ENCODE measurements at places on chromosomes 3 and 15.

DNA sequence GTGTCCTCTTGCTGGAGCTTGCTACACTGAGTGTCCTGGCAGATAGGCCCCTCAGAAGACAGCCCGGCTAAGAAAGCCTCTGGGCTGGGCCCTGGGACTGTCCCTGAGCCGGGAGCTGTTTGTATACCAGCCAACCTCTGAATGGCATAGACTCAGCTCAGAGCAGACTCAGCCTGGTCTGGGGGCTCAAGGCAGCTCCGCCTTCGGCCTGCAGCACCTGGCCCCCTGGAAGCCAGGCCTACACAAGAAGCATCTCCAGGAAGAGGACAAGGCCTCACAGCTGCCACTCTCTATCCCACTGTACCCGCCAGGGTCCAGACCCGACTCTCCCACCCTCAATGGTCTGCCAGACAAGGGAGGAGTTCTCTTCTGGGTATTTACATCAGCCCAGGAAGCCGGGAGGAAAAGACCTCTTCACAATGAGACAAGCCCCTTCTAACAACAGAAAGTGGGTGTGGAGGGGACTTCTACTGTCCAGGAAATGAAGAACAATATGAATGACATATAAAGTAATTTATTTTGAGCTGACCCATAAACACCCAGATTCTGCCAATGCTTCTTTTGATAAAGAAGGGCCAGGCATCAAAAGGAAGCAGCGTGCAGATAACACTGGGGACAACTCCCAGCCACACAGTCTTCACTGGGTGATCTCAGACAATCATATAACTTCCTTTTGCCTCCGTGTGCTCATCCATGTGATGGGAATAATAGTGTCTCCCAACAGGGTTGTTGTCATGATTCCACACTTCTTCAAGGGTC, 110.2 kb downstream of the TPRA1 start:
- no peak for DNase-seq

- DNase-seq = no peak
Observed at GRCh38 chr3:186633481-186633880, 6.7 kb upstream of the FETUB start.

- DNase-seq = no peak
Observed at GRCh38 chr15:93141371-93141794, 52.4 kb upstream of the RGMA start.

DNA sequence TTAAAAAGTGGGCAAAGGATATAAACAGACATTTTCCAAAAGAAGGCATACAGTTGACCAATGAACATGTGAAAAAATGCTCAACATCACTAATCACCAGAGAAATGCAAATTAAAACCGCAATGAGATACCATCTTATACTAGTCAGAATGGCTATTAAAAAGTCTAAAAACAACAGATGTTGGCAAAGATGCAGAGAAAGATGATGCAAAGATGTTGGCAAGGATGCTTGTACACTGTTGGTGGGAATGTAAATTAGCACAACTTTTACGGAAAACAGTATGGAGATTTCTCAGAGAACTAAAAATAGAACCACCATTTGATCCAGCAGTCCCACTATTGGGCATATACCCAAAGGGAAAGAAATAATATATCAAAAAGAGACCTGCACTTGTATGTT, 53.5 kb downstream of the TLNRD1 start:
- no peak for DNase-seq

- no peak for DNase-seq
Observed at GRCh38 chr3:82505079-82505756, 743.8 kb upstream of the GBE1 start.

- no peak for DNase-seq
Observed at GRCh38 chr15:35208353-35208752, 123.3 kb upstream of the NANOGP8 start.

GRCh38 chr3:58082047-58082446, 73.8 kb downstream of the FLNB start:
- no peak for DNase-seq

DNA sequence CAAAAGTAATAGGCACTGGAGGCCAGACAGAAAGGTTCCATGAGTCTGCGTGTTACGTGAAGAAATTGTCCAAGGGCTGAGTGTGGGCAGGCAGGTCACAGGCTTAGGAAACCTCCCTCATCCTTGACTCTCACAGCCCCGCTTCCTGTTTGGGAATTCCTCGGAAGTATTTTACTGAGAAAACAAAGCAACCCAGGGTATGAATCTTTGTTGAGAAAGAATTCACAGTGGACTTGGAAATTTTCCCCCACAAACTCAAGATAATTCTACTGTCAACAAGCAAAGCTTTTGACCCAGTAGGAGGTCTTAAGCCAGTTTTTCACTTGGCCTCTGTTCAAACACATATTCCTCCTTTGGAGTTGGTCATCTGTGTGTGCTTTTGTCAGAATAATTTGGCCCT, 377.1 kb upstream of the TPM1 start:
- no peak for DNase-seq

- no peak for DNase-seq
Observed at GRCh38 chr3:124202754-124203153, 210.8 kb upstream of the ROPN1 start.

- no peak for DNase-seq
Observed at GRCh38 chr3:195451373-195452015, 8.7 kb upstream of the ACAP2 start.

GRCh38 chr3:177396733-177397132, 199.5 kb upstream of the TBL1XR1 start:
- DNase-seq = no peak

DNA sequence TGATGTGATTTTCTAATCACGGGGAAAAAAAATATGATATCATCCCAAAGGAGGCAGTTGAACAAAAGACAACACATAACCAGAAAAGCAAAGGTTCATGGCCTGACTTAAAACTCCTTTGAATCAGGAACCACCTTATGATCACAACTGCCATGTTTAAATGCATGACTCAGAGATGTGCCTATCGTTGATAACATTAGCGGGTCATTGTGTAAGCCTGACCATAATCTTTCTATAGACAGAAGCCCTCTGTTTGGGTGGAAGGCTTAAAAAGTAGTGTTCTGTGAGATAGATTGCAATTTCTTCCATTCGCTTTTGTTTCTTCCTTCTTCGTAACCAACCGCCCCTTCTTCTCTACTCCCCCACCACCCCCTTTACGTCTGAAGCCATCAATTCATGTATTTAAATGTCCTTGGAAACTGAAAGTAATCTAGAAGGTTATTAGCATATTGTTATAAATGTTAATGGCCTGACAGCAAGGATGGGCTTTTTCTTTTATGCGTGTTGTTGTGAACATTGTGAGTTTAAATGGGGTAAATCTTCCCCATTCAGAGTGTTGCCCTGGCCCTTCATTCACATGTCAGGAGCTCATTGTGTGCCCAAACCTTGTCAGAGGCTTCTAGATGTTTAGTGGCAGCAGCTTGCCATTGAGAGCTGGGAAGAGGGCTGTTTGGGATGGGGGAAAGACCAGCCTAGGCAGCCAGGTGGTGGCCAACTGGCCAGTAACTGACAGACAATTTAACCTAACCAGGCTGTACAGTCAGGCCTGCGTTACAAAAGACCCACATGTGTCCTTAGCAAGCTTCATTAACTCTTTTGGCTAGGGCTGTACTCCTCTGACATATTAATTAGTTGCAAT, 64.5 kb downstream of the EPHA3 start:
- no peak for DNase-seq

DNA sequence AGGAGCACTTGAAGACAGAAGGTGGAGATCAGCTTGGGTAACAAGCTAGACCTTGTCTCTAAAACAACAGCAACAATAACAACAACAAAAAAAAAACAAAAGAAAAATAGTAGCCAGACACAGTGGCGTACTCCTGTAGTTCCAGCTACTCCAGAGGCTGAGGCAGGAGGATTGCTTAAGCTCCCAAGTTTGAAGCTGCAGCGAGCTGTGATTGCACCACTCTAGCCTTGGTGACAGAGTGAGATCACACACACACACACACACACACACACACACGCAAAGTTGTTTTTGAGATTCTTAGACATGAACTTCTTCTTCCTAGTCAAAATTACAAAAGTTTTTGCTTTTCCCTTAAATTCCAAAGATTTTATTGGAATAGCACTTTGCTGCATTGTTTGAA, 93.0 kb upstream of the IGSF10 start:
- no peak for DNase-seq

- DNase-seq = no peak
Observed at GRCh38 chr3:37037352-37037751, 44.0 kb downstream of the MLH1 start.

DNA sequence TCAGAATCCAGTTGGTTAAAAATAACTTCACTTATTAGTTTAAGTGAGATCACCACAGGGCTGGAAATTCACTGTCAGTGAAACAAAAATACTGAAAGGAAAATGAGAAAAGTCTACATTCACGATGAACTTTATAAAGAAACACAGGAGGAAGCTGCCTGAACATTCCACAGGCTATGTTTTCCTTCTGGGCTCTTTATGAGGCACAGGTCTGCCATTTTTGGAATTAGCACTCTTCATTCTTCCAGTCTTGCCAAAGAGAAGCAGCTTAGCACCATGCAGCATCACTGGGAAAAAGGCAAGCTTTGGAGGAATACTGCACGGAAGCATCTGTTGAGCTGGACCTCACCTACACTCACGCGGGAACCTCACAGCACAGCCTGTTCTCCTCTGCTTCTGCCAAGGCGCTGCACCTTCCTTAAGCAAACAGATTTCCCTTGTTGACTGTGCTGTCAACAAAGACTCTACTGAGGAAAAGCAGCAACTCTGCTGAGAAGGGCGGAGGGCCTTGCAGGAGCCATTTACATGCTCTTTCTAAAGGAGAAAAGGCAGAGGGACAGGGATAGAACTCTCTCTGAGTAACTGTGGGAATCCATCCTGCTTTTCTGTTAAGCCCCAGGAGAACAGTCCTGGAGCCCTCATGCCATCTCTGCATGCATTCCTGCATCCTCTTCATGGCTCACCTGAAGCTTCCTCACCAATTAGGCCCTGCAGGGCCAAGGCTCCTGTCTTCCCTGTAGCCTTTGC, 15.7 kb downstream of the SUSD5 start:
- DNase-seq = no peak

- DNase-seq = no peak
Observed at GRCh38 chr3:130857336-130858026, 36.4 kb upstream of the ATP2C1 start.

- no peak for DNase-seq
Observed at GRCh38 chr15:66578286-66578875, 12.6 kb upstream of the LCTL start.

DNA sequence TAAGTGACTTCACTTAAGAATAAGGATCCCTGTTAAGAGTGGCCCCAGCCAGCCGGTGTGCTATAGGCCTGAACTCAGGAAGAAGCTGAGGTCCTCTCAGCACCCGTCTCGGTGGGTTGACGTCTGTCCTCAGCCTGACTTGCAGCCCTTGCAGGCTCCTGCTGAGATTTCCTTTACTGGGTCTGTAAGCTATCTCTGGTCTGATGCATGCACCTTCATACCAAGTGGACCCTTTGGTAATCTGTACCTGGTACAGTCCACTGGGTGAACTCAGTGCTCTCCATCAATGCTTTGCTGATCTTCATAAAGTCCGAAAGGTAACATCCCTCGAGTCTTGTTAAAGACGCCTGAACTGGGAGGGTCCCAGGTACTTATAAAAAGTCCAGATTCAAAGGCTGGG, 212.0 kb upstream of the PPP2R3A start:
- DNase-seq = no peak

DNA sequence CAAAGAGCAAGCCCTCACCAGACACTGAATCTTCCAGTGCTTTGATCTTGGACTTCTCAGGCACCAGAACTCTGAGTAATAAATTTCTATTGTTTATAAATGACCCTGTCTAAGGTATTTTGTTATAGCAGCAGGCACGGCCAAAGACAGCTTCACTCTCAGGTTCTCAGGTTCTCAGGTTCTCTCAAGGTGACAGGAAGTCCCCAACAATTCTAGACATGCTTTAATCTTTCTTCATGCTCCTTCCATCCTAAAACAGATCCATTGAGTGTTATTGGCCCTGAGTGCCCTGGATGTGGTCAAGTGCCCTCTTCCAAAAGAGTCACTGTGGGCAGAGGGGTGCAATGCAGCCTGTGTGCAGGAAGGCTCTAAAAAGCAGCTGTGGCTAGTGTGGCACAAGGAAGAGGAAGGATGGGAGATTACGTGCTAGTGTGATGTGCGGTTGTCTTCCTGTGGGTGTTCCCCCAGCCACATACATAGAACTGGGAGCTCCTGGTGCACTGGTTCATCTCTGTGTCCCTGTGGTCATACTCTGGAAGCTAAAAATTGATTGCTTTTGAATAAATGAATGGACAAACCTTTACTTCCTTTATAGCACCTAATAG, 11.0 kb upstream of the RAB7A start:
- no peak for DNase-seq

- DNase-seq = no peak
Observed at GRCh38 chr3:63864965-63865327, 1.3 kb downstream of the ATXN7 start.

DNA sequence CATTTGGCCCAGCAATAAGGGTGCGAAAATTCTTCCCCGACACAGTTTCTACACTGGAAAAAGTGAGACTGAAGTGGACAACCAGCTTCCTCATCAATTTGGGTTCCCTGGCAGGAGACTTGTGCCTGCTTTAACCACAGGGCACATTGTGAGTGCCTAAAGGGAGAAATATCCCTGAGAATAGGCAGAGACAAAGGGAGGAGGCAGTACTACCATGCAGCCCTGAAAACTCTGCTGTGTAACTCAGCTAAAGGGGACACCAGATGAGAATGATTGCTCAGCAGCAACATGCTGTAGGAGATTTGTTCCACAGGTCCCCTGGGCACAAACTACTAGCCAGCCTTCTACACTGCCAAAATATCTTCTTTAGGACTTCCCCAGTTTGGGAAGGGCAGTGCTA, 15.6 kb upstream of the KPNA4 start:
- DNase-seq = no peak

- no peak for DNase-seq
Observed at GRCh38 chr3:144879701-144880100, 908.1 kb downstream of the DIPK2A start.

DNA sequence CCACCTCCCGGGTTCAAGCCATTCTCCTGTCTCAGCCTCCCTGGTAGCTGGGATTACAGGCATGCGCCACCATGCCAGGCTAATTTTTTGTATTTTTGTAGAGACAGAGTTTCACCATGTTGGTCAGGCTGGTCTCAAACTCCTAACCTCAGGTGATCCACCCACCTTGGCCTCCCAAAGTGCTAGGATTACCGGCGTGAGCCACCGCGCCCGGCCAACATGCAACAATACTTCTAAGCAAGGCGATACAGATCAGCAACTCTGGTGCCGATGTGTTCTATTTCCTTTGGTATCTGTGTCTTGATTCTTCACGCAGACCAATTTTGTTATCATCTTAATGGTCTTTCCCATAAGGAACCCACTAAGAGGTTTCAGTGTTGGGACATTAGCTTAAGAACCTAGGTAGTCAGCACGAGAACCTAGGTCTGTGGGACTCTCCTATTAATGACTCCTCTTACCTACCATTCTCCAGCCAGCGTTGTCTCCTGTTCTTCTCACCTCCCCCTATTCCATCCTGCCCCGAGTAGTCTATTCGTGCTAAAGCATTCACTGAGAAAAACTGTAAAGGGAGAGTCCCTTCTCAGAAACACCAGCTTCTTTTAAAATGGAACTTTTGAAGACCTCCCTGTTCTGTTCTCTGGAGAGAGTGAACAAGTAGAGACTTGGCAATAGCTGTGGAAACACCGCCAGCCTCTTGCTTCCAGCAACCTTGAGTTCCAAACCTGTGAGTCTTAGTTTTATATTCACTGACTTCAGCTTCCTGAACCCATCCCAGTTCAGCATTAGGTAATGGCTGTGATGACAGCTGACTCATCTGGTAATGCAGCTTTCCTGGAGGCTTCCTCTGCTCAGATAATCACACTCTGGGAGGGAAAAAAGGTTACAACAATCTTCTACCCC, 61.2 kb downstream of the TSC22D2 start:
- DNase-seq = no peak
